ENCODE measurements at places on chromosomes 6 and 20. TPM values are rescaled to one million over a fixed set of nuclear protein-coding genes. Genes with fewer than 3 reads are reported as not detected.

DNA sequence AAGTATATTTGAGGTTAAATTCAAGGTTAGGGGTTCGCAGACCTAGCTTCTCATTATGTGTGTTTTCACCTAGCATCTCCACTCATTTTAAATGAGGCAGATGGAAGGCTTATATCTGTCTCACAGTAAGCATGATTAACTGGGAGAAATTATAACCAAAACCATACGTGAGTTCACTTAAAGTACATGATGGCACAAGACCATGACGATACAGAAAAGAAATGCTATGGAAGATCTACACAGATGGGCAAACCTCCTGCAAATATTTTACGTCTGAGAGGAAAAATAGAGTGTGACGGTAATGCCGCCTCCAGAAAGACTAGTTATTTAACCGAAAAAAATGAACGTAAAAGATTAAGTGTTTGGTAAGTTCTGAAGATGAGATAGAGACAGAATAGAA, 337.8 kb downstream of the FARS2 start:
- no peak for DNase-seq

GRCh38 chr6:2191390-2191740, 54.0 kb downstream of the GMDS start:
- DNase-seq: no peak

DNA sequence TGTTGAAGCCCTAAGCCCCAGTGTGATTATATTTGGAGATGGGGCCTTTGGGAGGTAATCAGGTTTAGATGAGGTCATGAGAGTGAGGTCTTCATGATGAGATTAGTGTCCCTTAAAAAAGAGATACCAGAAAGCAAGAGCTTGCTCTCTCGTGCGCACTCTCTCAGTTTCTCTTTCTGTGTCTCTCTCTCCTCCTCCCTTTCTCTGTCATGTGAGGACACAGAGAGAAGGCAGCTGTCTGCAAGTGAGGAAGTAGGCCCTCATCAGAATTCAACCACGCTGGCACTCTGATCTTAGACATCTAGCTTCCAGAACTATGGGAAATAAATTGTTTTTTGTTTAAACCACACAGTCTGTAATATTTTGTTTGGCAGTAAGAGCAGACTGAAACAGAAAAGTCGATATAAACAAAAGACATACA, 180.5 kb downstream of the IBTK start:
- DNase-seq: no peak

DNA sequence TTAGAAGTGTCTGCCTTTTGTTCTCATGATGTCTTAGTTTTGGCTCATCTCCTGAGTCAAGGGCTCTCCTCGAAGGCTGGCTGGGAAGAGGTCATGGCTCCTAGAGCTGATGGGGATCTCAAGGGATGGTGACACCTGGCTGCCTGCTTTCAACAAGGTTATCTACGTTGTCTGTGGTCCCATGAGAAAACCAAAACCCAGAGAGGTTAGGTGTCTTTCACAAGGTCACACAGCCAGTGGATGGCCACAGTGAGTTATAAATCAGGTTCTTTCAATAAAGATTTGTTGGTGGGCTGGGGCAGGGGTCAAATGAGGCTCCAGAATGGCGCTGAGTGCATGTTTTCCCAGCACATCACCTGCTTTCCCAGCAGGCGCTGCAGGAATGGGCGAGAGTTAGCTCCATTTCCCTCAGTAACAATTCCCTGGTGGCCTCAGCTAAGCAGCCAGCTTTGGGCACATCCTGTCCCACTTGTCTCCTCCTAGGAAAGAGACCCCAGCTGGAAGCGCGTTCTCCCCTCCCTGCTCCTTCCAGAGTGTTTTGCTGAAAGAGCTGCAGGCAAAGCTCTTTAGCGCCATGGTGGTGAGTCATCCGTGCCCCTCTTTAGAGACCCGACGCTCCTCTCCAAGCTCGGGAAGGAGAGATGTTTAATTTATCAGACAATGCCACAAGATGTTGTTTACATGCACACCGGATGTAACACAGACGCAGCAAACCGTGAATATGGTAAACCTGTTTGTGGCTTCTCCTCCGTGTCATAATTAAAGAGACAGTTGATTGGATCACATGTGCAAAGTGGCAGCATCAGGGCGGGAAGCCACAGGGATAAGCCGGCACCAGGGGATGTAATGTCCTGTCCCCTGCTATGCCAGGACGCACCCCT, 109.7 kb downstream of the LRFN2 start:
- no peak for DNase-seq

DNA sequence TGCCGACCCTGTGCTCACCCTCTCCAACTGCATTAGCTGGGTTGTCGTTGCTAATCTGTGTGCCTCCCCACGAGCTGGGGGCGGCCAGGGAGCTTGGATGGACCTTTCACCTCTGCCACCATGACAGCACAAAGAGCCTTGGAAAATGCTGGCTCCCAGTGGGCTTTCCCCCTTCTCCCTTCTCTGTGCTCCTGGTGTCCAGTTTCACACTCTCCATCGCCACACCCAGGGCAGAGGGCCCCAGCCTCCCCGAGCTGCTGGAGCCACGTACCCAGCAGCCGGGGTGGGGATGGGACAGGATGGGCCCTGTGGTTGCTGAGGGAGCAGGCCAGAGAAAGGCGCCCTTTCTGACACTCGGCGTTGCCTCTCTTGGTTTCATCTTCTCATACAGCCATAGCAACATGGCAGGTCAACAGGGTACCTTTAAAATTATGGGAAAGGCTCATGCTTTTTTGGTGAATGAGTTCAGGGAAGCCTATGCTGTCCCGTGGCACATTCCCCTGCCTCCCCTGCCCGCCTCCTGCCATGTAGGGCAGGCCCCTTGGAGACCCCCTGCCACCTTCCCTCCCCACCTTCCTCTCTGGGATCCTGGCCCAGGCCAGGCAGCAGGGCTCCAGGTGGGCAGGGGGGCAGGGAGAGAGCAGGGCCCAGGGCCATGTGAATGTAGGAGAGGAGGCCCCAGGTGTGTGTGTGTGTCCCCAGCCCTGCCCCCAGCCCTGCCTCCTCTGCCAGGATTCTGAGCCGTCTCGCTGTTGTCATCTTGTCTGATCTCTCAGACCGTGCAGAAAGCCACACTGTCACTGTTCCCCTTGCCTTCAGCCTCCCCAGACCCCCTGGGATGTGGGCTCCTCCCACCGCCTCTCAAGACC, 85.2 kb upstream of the CCDC167 start:
- no peak for DNase-seq

DNA sequence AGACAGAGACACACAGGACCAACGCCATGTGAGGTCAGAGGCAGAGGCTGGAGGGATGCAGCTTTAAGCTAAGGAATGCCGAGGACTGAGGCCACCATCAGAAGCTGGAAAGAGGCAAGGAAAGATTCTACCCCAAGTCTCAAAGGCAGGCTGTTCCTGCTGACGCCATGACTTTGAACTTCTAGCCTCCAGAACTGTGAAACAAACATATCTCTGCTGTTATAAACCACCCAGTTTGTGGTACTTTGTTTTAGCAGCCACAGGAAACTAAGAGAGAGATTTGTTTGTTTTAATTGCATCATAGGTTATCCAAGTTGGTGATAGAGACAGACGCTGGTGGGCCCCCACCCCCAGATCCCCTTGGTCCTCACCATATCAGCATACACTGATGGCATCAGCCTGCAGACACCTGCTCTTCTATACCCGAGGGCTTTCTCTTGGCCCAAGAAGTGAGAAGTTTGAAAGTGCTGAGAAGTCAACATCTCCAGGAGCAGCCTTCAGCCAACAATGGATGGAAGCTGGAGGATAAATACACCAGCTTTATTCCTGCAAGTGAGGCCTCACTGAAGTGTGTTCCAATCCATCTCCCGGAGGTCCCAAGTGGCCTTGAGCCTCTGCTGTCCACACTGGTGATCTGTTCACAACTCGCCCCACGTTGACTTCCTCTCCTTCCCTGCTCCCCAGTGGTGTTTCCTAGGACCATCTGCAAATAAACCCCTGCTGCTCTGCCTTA, 154.7 kb downstream of the BTBD3 start:
- no peak for DNase-seq

DNA sequence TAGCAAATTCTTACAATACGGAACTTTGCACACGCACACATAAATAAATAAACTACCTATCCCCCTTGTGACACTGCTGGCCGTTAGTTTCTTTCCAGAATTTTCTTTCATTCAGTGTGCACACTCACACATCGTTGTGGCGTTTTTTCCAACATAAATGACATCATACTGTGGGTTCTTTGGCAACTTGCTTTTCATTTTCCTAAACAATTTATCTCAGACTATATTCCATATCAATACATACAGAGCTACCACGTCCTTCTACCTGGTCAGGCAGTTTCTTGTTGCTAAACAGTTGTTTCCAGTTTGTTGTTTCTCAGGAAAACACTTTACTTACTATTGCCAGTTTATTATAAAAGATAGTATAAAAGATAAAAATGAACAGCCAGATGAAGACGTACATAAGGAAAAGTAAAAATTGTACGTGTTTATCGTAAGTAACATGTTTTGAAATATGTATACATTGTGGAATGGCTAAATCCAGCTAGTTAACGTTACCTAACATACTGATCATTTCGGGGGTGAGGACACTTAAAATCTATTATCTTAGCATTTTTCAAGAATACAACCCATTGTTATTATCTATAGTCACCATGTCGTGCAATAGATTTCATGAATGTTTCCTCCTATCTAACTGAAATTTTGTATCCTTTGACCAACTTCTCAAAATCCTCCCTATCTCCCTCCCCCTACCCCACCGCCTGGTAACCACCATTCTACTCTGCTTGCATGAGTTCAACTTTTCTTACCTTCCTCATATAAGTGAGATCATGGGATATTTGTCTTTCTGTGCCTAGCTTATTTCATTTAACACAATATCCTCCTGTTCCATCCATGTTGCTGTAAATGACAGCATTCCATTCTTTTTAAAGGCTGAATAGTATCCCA, 1.2 kb upstream of the TP53RK start:
- DNase-seq: no peak

Gene CDH4
- polyA plus RNA-seq: 6.8 TPM

Gene ULBP3
- 10.1 TPM for polyA plus RNA-seq

Gene BPIFB1
- polyA plus RNA-seq: not detected

Gene ANKRD66
- polyA plus RNA-seq: not detected

Measured in right renal cortex interstitium (tissue), 3 donors.